H7 (cell line): ENCODE measurements at places on chromosomes 6 and 20. TPM values are rescaled to one million over a fixed set of nuclear protein-coding genes. Genes with fewer than 3 reads are reported as not detected.

TMEM217 gene
- 0.14 TPM in 1 of 2 replicates, not detected in the other for total RNA-seq

NELFCD gene
- total RNA-seq = 36.8 and 39.8 TPM in 2 replicates

TNXB gene
- total RNA-seq = 2.7 and 4.4 TPM in 2 replicates

SPATS1 gene
- not detected in 2 replicates for total RNA-seq

OLIG3 gene
- total RNA-seq = 0.07 and 0.28 TPM in 2 replicates

EMILIN3 gene
- total RNA-seq = 6.2 and 7.9 TPM in 2 replicates

RNF39 gene
- total RNA-seq = 0.14 TPM in 1 of 2 replicates, not detected in the other

SAMD3 gene
- total RNA-seq = 2.8 and 11.5 TPM in 2 replicates

SUPT3H gene
- 9.2 and 13.3 TPM in 2 replicates for total RNA-seq

DNMT3B gene
- total RNA-seq = 496 and 585 TPM in 2 replicates

- no peak for DNase-seq
Measured at GRCh38 chr20:32526125-32526524, 59.0 kb downstream of the NOL4L start.

- DNase-seq = no peak
Measured at GRCh38 chr6:69732640-69733039, 64.2 kb downstream of the LMBRD1 start.

DNA sequence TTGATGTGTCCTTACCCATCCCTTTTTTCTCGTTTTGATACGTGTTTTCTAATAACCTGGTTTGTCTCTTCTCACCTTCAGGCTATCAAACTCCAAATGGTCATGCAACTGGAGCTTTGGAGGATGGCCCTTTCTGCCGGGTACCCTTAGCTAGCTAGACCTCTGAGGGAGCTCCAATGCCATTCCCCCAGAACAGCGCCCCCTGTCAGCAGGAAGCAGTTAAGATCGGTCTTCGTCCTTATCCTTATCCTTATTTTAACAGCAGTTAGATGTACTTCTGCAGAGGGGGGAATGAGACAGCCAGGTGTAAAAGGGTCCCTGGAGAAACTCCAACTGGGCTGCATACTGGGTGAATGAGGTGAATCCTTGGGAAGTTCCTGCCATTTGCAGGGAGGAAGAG lies 37.2 kb downstream of the SEL1L2 start:
- DNase-seq = peak; percentile 37

DNA sequence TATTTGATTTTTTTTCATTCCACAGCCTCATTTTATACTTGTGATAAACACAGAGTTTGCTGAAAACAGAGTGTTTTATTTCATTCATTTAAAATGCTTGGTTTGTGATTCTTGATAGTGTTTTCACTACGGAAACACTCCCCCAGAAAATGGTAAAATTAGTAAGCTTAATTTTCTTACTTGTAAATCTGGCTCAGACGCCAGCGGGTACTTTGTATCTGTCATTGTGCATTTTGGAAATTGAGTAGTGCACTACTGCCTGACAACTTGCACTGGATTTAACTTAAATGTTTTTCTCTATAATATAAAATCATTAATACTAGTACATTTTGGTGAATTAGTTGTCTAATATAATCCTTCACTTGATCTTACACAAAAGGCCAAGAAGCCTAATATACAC lies 37.0 kb upstream of the HINT3 start:
- no peak for DNase-seq

DNA sequence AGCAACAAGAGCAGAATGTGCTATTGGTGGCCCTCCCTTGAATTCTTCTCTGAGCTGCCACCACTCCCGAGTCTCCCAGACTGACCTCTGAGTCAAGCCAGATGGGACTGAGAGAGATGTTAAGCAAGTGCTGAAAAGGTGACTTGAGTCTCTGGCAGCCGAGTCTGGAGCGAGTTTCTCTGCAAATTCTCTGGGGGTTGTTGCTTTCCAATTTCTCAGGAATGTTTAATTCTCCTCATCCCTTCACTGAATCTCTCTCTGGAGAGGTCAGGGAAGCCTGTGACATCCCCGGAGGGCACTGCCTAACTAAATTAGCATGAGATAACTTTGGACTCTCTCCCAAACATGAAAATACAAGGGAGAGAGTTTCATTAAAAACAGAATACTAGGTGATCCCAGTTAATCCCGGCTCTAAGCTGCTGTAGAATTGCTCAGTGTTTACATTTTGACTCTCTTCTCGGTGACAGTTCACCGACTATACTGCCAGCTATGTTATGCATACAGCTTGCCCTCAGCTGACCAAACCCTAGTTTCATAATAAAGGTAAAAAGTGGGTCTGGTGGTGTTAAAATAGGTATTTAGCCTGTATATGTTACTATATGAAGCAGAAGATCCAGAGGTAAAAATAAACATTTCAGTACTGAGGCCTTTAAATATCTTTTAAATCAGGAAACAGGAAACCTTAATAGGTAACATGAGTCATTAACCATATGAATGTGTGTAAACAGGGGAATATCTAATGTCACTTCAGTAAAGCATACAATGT lies 157.9 kb downstream of the FOXC1 start:
- DNase-seq = no peak

DNA sequence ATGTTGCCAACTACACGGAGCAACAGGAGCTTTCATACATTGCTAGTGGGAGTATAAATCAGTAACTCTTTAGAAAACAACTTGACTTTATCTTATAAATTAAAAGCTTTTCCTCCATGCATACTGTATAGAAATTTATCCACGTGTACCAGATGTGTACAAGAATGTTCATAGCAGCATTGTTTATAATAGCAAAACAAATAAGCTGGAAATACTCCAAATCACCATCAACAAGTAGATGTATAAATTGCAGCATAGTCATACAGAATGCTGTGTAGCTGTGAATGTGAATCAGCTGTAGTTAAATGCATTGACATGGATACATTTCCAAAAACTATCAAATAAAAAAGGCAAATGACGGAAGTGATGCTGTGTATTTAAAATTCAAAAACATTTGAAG lies 6.0 kb downstream of the PSMF1 start:
- no peak for DNase-seq

- DNase-seq = no peak
Measured at GRCh38 chr20:44488551-44488950, 12.9 kb downstream of the TTPAL start.

DNA sequence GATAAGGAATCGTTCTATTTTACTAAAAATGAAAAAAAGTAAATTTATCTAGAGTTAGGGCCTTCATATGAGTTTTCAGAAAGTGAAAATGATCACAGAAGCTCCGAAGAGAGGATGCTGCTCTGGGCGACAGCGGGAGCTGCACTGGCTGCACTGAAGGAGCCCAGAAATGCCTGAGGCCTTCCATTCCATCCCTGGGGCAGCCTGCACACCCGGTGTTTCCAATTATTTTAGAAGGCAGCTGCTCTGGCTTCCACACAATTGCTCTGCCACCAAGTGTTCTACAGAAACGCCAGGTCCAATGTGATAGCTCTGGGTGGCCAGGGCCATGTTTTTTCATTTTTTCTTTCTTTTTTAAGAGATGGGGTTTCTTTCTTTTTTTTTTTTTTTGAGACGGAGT lies 3.6 kb downstream of the DTNBP1 start:
- no peak for DNase-seq

GRCh38 chr20:9088556-9088955 lies 19.7 kb downstream of the PLCB4 start:
- no peak for DNase-seq

- no peak for DNase-seq
Measured at GRCh38 chr6:44057931-44058616, 69.2 kb downstream of the MRPL14 start.

- DNase-seq = no peak
Measured at GRCh38 chr20:52303281-52303950, 111.8 kb upstream of the ZFP64 start.

DNA sequence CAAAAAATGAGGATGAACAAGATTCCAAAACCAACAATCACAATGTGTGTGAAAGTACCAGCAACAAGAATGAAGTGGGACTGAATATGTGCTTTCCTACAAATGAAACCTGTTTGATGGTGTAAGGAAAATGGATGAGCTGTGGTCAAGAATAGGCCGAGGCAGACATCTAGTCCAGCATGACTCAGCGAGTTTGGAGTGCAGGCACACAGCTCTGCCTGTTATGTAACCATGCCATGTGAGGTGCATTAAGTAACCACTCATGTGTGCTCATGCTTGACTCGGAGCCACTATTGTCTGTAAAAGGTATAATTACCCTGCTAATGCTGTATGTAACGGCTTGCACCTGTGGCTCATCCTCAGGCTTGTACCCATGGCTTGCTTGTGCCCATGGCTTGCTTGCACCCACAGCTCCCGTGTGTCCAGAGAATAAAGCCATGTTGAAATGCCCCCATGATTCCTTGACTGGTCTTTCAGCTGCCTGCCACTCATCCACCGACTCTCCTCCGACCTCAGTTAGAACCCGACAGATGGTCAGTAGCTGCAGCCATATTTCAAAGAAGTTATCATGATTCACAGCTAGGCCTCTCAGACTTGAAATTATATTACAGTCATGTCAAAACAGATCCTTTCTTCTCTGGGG lies 98.7 kb downstream of the BACH2 start:
- no peak for DNase-seq

DNA sequence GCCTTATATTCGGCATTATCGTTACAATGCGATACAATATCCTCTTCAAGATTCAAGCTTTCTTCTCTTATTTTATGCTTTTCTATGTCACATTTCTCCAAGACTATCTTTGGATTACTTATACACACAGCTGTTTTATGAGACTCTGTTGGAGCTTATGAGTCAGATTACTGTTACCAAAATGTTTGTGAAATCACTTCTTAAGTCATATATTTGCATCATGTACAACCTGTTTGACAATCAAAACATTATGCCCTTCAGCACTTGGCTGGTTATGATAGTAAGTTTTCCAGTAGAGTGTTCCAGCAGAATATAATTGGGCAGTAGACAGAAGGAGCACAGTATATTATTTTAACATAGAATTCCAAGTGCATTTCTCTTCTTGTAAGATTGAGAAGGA lies 35.2 kb downstream of the BMP6 start:
- DNase-seq = no peak

- DNase-seq = peak; percentile 43
Measured at GRCh38 chr20:39195582-39196021, 233.5 kb downstream of the DHX35 start.

GRCh38 chr20:41956338-41957074 lies 338.3 kb upstream of the CHD6 start:
- peak; percentile 37 for DNase-seq

DNA sequence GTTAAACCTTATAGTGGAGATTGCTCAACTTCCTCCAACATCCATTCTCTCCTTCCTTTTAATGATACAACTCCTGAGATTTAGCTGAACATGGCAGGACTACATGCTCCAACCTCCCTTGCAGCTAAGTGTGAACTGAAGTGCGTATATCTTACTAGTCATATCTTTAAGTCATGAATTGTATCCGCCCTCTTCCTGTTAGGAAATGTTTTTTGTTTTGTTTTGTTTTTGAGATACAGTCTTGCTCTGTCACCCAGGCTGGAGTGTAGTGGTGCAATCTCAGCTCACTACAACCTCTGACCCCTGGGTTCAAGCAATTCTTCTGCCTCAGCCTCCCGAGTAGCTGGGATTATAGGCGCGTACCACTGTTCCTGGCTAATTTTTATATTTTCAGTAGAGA lies 8.8 kb upstream of the OSTM1 start:
- DNase-seq = no peak

DNA sequence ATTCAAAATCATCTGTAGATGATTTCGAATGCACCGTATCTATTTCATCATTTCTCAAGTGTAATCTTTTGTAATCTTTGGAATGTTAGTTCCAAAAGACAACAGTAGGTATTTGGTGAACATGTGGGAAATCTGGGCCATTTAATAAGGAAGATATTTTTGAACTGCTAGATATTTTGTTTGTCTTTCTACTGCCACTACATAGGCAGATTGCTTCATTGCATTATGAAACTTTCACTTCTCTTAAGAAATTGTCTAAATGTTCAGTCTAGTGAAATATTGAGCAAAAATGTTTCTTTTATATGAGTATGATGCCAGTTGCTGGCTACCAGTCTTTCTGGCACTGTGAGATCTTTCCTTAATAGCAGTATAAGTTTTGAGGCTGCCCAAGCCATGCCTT lies 527.8 kb upstream of the RNF217 start:
- DNase-seq = no peak

DNA sequence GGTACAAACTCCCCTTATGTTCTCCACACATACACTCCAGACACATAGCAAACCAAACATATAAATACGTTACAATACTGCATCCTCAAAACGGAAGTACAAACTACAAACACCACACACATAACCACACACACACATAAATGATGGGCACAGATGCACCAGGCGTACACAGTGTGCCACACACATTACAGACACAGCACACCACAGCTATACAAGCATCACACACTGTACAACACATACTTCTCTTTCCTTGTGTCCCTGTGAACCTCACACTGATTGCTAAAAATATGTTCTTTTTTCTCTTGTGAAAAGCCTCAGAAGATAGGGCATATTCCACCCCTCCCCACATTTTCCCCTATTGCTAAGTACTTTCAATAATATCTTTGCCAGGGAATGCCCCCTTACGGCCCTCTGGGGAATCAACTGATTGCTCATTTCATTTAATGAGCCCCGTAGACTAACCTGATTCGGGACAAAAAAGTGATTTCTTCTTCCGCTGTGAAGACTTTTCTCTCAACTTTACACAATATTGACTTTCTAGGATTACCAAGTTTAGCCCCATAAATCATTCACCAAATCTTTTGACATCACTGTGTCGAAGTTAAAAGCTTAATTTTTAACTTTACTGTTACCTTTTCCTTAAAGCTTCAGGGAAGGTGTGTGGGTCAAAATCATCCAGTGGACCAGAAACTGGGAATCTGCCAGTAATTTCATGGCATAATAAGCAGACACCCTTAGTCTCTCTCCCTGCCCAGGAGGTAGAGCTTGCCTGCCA lies at the start of gene SLC17A1:
SLC17A1 (minus strand) TSS at position 521 of the 775 bp plus-strand sequence. CDS start 1,495 bp downstream, outside the sequence.
- no peak for DNase-seq
